ENCODE measurements at places on chromosomes 7 and 10.
A peak's percentile ranks its signal among the peaks of the same experiment; 100 is the strongest.

DNA sequence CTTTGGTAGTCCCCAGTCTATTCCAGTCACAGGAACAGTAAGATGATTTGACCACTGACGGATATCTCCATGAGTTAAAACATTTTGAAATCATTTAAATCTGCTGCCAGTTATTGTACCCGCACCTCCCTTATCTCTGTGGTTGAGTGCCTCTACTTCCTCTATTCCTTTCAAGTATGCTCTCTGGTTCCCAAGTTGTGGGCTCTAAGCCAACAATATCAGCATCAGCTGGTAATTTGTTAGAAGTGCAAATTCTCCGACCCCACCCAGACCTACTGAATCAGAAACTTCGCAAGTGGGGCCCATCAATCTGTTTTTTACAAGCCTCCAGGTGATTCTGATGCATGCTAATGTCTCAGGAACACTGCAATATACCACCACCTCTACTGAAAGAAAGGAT lies 235.5 kb downstream of the CCSER2 start:
- no peak for DNase-seq

DNA sequence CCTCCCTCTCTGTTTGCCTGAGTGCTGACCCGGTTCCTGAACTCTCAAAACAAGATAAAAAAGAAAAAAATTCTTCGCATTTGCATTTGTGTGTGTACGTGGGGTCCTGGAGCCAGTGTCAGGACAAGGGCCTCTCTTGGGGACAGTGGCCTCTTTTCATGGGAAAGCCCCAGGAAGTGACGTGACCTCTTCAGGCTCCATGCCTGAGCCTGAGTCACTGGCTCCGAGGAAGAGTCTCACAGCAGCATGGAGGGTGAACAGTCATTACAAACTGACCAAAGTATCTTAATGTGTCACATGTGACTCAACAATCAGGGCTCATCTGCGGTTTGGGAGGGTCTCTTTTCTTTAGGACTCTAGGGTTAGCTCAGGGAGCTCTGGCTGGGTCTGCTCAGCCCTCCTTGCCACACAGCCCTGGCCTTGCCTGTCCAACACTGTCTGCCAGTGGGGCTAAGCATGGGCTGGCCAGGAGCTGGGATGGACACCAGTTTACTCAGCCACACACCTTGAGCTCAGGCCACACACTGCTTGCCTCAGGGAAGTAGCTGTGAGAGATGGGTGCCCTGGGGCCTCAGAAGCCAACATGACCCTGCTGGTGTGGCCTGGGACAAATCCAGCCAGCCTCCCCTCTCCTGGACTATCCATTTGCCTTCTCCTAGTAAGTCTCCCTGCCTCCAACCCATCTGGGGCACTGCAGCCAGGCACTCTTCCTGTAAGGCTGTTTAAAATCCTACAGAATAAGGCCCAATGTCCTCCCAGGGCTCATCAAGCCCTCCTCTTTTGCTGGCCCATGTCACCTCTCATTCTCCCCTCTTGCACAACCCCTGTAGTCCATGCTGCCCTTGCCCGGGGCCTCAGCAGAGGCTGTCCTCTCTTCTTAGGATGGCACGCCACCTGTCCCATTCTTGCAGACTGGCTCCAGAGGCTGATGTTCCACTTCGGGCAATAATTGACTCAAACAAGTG lies 10.5 kb downstream of the TMEM273 start:
- DNase-seq, result peak; percentile 99

DNA sequence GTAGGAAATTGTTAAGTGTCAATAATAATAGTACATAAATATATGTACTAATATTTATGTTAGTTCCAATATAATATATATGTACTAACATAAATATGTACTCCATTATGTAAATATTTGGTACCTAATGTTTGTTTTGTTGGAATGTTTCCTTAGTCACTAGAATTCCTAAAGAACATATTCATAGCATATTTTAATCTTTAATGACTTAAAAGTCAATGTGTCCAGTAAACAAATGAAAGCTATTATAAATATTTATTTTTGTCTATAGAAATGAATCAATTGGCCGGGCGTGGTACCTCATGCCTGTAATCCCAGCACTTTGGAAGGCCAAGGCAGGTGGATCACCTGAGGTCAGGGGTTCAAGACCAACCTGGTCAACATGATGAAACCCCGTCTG lies 153.6 kb downstream of the GPR158 start:
- DNase-seq, result no peak

GRCh38 chr10:52870562-52870961 lies 98.0 kb upstream of the MBL2 start:
- DNase-seq, result no peak

- no peak for DNase-seq
These were observed 8.1 kb downstream of the TRIM8 start for GRCh38 chr10:102652170-102652916.

- DNase-seq, result peak; percentile 90
These were observed 5.2 kb upstream of the BTBD16 start for GRCh38 chr10:122265896-122266295.

DNA sequence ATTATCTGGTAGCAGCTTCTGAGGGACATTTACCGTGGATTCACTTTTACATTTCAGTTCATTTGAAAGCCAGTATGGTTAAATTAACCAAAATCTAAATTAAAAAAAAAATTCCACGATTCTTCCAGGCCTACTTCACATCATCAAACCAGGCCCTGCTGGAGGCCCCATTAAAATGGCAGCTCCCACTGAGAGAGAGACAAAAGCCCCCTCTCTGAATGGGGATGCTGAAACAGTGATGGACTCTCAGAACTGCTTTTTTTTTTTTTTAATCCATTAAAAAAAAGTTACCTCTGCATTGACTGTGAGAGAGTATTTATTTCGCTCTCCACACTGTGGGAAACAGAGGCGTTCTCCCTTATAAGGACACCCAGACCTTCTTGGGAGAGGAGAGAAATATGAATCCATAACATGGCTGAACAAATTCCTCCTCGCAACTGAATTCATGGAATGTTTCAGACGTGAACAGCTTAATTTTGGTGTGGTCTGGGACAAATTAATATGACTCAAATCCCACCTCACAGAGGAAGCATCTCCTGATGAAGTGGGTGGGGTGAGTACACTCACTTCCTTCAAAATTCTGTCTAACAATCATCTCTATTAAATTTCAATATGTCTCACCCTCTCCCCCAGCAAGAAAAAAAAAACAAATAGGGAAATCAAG lies 73.5 kb downstream of the SAMD9 start:
- no peak for DNase-seq

DNA sequence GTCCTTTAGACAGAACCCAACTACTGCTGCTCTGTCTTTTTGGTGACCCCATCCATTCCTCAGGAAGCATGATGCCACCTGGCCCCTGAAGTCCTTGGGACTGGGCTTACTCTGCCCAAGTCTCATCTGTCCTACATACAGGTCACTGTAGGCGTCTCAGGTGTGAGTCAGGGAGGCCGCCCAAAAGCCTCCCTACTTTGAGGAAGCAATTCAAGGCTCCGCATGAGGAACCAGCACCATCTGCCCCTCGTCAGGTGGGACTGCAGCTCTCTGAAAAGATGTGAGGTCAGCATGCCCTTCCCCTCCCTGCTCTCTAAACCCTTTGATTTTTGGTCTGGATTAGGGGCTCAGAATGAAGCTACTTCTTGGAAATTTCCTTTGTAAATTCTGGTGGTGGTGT lies 354.8 kb downstream of the CXCL12 start:
- DNase-seq, result no peak

GRCh38 chr7:28618383-28618782 lies 206.1 kb downstream of the CREB5 start:
- DNase-seq, result no peak

DNA sequence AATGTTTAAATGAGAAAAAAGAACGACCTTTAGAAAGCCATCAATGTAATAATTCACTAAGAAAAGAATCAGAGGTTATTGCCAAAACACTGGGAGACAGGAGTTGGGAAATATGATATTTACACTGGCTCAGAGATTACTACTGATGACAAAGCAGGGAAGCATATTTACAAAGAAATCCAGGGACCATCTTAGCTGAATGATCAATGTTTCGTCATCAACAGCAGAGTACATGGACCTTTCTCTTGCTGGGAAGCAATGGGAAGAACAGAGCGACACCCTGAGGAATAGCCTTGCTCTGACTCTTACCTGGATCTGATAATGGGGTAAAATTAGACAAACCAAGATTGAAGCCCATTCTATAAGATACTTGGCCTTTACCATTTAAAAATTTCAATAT lies 1293.5 kb downstream of the XPNPEP1 start:
- no peak for DNase-seq

DNA sequence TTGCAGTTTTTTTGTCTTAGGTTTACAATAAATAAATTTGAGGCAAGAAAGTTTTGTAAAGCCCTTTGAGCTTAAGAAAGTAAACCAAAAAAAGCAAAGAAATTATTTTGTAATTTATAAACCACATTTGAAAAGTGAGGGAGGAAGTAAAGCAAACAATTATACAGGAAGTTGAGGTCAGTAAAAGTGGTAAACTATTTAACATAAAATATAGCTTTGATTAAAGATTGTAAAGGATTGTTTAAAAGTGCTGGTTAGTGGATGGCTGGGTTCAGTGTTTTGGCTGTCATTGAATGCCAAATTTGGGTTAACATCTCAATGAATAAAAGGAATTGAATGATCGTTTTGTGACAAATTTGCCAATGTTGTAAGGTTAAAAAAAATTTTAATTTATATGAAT lies 9.9 kb downstream of the SOSTDC1 start:
- DNase-seq, result no peak

DNA sequence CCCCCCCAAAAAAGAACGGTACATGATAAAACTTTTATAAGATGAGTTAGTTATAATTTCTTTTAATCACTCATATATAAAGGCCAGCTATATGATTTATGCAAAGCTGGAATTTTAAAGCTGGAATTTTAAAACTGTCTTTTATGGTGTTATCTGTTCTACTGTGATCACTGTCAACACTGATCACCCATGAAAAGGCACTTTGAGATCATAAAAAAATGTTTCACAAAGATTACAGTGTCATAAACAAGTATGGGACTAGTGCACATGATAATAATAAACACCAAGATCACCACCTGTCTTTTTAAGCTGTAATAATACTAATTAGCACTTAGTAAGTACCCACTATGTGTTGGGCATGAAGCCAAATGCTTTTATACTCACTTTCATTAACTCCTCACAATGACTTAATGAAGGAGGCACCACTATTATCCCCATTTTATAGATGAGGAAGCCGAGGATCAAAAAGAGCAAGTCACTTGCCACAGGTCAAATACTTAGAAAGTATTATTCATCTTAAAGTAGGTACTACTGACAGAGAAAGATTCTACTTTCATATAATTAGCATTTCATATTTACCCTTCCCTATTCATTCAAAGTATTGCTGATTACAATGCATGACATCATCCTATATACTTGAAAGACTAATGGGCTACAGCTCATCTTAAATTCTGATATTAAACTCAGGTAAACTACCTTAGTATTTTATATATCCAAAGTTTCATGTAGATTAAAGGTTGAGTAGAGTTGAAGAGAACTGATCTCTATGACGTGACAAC lies 8.3 kb upstream of the RHOBTB1 start:
- no peak for DNase-seq

DNA sequence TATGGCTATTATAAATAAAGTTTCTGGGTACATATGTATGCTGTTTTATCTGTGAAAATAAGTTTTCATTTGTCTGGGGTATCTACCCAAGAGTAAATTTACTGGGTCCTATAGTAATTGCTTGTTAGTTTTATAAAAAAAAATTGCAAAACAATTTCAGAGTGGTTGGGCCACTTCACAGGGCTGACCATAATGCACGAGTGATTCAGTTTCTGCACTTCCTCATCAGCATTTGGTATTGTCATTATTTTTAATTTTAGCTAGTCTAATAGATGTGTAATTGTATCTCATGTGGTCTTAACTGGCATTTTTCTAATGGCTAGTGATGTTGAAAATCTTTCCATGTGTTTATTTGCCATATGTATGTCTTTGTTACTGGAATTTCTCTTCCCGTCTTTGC lies 452.4 kb upstream of the AKR1E2 start:
- no peak for DNase-seq

- no peak for DNase-seq
These were observed 951.5 kb upstream of the C7orf33 start for GRCh38 chr7:147639037-147639436.

GRCh38 chr10:95651346-95652060 lies 5.0 kb downstream of the ALDH18A1 start:
- no peak for DNase-seq

GRCh38 chr10:129849452-129849750 lies 114.7 kb downstream of the EBF3 start:
- no peak for DNase-seq

GRCh38 chr7:26891400-26892350 lies 27.3 kb upstream of the SKAP2 start:
- DNase-seq, result peak; percentile 95

- no peak for DNase-seq
These were observed 17.1 kb upstream of the GTPBP4 start for GRCh38 chr10:971150-971542.

DNA sequence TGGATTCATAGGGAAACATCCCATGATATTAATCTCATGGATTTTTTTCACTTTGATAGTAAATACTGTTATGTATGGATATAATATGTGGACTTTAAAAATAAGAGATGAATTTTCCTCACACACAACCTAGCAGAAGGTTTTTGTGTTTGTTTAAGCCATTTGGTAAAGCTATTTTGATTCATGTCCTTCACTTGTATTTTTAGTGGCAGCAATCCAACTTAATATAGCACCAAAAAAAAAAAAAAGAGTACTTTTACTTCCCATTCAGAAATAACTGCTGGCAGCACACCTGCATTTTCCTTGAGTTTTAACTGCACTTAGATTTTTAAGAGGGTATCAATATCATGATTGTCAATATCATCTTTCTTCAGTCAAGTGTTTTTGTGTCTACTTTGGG lies 60.0 kb downstream of the MCMBP start:
- DNase-seq, result no peak
